ENCODE measurements at places on chromosomes 1 and 21.

DNA sequence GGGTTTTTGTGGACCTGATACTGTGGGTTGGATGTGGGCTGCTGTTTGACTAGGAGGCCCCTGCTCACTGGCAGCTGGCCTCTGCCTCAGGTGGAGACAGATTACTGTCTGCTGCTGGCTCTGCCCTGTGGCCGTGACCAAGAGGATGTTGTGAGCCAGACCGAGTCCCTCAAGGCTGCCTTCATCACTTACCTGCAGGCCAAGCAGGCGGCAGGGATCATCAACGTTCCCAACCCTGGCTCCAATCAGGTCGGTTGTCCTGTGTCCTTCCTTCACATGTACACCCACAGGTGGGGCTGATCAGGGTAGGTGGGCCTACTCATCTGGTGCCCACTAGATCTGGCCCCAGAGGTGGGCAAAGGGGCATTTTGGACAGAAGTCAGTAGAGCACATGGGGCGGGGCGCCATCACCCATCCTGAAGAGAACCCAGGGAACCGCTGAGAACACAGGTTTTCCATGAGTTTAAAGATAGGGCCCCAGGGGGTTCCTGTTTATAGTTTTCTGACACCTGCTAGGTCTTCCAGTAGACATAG is 37.2 kb downstream of the ZBTB17 start:
- no peak for DNase-seq

DNA sequence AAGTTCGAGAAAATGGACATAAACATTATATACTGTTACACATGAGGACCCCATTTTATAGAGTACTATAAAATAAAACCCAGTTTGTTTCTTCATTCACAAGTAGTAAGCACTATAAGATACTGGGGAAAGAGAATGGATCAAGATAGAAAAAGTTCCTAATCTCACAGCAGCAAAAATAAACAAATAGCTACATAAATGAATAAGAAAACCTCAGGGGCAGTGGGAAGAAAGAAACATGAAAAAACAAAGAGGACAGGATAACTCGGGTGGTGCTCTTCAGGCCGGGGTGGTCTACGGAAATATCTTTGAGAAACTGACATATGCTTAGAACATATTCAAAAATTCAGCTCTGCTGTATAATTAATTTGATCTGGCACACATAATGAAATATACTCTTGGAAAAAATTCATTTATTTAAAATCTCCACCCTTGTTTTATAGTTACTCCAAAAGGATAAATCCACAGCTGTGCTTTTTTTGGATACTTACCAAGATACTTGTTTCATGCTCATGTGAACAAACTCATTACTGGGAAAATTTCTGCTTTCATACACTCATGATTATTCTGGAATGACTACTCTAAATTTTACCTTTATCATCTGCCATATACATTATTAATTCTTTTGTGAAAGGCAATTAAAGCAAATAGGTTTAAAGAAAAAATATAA is 20.0 kb downstream of the CEP170 start:
- DNase-seq, result no peak

- no peak for DNase-seq
These were observed 857 bp downstream of the GPX7 start for GRCh38 chr1:52602856-52603600.

DNA sequence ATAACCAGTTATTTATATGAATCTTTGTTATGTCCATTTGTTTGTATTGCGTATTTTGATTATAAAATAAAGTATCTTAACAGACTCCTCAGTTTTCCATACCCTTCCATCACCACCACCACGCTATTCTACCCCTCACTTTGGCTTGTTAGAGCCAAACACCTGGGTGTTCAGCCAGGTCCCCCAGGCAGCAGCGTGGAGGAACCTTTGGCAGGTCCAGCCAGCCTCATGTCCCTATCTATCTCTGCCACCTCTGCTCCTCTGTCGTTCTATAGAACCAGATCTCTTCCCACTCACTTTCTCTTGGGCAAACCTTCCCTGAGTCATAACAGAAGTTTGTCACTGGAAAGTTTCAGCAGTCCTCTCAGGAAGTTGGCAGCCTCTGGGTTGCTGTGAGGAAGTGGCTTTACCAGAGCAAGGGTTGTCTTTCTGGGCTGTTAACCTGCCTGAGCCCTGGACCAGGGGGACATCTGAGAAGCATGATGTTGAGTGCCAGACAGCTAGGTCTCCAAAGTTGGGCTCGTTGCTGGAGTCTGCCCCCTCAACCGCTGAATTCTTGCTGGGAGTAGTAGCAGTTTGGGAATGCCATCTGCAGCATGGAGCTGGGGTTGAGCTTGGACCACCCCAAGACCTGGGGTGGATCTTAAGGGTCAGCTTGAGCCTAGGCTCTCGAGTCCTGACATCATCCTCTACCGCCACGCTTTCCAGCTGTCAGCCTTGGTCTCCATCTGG is 996 bp upstream of the SH3BGRL3 start:
- no peak for DNase-seq

DNA sequence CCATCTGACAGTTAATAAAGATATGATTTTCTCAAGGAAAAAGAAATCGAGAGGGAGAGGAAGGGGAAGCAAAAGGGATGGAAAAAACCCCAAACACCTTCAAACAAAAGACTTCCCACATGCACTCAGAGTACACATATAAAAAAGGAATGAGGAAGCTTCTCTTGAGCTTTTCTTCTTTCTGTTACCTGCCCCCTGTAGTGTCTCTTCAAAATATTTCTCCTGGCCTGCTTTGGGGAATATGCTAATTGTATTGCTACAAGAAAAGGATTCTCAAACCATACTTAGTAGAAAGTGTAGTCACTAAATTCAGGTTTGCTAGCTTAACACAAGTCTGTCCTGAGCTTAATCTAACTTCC is 58.7 kb downstream of the KIF14 start:
- DNase-seq, result no peak

DNA sequence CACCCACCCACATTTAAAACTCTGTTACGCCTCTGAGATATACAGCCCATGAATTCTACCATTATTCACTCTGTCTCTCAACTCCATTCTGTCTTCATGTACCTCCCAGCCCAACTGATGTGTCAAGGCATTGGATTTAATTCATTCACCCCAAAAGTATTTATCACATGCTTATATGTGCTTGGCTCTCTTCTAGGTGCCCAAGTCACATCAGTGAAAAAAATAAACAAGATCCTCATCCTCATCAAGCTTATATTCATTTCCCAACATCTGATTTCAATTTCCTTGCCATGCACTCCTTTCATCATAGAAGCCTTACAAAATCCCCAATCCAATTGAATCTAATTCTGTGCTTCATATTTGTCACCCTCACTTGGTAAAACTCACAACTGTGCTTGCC is 967.6 kb downstream of the LTN1 start:
- DNase-seq, result no peak

GRCh38 chr1:37078866-37079265 is 44.6 kb upstream of the GRIK3 start:
- DNase-seq, result no peak
